ENCODE measurements at places on chromosomes 3 and 15.

- no peak for DNase-seq
Measured at GRCh38 chr3:4729061-4729973, 236.2 kb downstream of the ITPR1 start.

- no peak for DNase-seq
Measured at GRCh38 chr3:153666991-153667740, 454.0 kb upstream of the ARHGEF26 start.

DNA sequence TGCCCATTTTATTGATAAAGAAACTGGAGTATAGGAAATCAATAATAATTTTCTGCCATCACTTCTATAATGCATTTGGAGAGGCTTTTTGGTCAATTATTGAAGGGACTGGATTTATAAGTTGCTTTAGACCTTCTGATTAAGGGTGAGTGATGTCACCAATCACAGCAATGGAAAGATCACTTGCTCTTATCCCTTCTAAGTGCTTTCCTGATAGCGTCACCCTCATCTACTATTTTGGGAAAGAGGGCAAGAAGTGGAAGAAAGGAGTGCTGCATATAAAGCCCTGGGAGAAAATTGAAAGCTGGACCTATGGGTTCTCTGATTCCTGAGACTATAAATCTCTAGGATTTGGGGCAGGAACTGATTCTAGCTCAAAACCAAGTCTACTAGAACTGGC is 771.3 kb downstream of the AGBL1 start:
- no peak for DNase-seq

GRCh38 chr3:98048586-98048985 is 13.5 kb upstream of the GABRR3 start:
- no peak for DNase-seq

DNA sequence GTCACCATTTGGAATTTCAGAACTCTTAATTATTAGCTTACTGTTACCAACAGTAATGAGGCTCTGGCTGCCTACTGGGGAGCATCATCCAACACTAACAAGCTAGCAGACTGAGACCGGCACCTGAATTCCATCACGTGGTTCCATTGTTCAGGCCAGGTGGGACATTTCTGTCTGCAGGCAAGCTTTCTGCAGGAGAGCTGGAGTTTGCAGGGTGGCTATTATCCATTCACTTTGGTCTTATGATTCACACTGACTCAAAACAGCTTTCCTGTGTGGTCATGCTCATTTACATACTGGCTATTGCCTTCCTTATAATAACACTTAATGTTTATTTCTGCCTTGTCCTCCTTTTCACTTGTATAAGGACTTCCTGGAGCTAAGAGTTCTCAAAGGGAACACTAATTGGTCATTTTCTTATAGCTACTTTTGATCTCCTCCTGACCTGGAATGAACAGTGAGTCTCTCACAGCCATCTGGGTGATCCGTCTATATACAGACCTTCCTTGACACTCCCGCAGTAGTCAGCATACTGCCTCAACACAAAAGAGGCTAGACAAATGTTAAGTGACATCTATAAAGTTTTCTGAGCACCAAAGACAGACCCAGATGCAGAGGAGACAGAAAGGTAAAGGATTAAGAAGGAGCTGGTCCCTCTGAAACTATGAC is 695.4 kb downstream of the FHIT start:
- DNase-seq, result no peak

- no peak for DNase-seq
Measured at GRCh38 chr3:115194476-115194875, 47.4 kb upstream of the ZBTB20 start.

DNA sequence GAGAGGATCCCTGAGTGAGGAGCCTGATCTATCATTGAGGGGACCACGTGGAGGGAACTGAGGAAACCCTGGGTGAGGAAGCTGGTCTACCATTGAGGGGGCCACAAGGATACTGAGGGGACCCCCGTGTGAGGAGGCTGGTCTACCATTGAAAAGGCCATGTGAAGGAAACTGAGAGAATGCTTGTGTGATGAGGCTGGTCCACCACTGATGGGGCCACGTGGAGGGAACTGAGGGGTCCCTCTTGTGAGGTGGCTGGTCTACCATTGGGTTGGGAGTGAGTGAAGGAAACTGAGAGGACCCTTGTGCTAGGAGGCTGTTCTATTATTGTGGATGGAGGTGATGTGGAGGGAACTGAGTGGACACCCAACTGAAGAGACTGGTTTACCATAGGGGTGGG is 161.3 kb downstream of the FBLN2 start:
- no peak for DNase-seq

GRCh38 chr15:96171853-96172296 is 158.6 kb upstream of the NR2F2 start:
- DNase-seq, result no peak

GRCh38 chr3:74067296-74067695 is 442.6 kb upstream of the PDZRN3 start:
- no peak for DNase-seq

- peak; percentile 52 for DNase-seq
Measured at GRCh38 chr3:186330772-186331460, 31.1 kb downstream of the DGKG start.

DNA sequence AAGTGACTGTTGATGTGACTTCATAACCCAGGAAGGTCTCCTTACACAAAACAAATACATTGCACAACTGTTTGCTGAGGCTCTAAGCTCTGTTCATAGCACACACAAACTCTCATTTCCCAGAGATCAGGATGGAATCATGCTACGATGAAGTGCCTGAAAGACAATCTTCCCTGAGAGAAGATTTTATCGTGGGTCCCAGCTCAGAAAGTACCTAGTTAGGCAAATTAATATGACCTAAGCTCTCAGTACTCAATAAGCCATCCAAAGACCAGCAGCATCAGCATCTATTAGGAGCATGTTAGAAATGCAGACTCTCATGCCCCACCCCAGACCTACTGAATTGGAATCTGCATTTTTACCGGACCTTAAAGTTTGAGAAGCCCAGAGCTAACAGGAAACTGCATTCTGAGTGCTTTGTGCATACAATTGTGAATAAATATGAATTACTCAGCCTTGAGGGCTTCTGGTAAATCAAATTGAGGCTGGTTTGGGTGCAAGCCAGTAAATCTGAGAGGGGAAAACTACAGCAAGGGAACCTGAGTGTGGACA is 161.5 kb upstream of the C2CD4B start:
- no peak for DNase-seq

DNA sequence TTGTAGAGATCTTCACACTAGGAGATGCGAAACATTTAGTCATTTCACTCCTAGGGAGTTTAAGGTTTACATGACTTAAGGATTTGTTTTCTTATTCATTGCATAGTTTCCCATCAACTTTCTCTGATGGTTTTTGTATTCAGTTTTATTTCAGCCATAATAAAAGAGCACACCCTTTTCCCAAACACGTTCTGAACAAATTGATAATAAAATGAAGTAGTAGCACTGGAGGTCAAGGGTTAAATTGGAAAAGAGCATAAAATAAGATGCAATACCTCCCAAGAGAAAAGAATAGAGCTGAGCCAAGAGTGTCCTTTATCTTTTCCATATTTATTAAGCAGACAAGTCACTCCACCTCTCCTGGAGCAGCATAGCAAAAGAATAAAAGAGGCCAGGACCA is 104.9 kb downstream of the SYNPR start:
- no peak for DNase-seq

- DNase-seq, result no peak
Measured at GRCh38 chr15:81398910-81399551, 25.0 kb upstream of the TMC3 start.

GRCh38 chr3:183106635-183107034 is 7.3 kb upstream of the MCCC1 start:
- no peak for DNase-seq

GRCh38 chr15:29289173-29289572 is 19.6 kb upstream of the NSMCE3 start:
- DNase-seq, result no peak

GRCh38 chr15:40650479-40650878 is 44.5 kb upstream of the RAD51 start:
- DNase-seq, result no peak

DNA sequence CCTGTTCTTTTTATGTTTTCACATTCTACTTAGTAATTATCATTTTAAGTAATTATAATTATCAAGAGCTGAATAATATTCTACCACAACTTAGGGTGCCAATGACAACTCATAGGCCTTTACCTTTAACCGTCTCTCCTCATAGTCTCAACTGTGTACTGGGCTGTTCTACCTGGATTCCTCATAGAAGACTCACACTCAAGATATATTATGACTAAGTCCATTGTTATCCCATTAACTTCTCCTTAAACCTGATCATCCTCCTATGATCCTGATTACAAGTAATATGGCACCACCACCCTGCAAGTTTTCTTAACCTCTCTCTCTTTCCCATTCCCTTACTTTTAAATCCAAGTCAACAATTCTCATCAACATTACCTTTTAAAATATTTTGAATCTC is 285.9 kb upstream of the VEPH1 start:
- DNase-seq, result no peak

DNA sequence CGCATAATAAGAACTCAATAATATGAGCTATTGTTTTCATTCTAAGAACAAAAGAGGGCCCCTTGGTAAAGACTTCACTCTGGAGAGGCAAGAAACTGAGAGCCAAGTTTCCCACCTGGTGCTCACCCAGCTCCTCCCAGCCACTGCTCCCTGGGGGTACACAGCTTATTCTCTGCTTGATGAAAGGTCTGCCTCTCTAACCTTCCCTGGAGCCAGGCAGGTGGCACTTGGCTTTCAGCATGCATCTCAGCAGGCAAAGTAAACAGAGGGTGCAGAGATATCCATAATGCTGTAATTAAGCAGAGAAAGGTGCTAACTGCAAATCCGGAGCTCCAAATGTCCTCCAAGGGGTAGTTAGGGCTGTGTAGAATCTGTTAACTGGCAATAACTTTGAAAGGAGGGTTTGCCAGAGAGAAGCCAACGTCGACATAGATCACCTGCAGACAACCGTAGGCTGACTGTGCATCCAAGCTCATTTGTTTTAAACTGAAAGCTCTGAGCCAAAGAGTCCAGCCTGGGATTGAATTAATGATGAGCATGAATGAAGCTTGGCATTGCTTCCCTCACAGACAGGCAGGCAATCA is 159.6 kb upstream of the PROK2 start:
- DNase-seq, result no peak

DNA sequence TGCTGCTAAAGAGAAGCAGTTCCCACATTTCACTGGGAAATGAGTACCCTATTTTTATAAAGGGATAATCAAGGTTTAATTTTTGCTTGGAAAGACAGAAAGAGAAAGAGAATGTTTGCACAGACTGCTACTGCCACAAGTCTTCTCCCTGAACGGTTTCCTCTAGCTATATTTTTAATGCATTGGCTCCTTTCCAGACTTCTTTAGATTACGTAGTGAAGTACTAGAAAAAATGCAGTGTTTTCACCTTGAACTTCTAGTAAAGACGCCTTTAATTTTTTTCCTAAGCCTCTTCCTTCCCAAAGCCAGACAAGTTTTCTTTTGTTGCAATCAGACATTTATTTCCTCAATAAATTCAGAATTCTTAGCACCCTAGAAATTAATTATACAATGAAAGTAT is 248.3 kb upstream of the CCDC54 start:
- DNase-seq, result no peak

DNA sequence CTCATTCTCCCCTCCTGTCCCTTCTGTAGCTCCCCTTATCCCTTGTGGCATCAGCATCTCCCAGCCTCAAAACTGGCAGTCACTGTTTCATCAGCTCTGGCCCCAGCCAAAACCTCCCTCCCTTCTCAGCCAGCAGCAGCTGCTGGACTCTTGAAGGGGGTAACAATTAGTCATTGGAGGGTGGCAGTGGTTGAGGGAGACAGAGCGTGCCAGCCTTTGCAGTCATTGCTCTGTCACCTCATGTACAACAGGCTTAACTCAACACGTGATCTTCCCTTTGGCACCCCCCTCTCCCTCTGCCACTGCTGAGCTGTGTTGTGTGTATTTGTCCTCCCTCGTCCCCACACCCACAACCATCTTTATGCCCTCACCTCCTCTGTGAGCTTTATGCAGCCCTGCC is 28.2 kb downstream of the RBP2 start:
- DNase-seq, result no peak

GRCh38 chr15:64400583-64400982 is 12.9 kb downstream of the TRIP4 start:
- DNase-seq, result no peak

- DNase-seq, result no peak
Measured at GRCh38 chr3:37072892-37073291, 79.6 kb downstream of the MLH1 start.

DNA sequence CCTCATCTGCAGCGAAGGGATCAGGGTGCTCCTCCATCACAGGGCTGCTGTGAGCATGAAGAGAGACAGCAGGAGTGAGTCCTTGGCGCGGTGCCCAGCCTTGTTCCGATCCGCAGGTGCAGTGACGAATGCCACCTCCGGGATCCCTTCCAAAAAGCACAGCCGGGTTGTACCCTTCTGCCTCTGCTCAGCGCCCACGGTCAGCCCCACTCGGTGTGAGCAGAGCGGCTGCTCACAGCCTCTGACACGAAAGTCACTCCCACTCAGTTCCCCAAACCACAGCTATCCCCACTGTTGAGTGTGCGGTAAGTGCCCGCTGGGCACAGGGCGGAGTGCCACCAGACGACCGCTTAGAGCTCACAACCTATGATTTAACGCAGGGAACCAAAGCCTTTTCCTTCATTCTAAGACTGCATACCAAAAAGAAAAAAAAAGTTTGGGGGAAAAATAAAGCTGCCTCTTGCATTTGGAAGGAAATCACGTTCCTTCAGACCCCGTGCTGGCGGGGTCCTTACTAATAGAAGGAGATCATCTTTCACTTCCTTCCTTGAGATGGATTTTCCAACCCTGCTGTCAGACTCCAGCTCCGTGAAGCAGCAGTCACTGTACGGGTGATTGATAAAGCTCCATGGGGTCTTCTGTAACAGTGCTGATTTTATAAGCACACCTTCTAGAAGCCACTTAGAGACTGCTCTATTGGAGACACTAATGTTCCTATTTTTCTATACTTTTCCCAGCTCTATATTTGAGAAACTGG is 34.7 kb upstream of the TUBGCP5 start:
- DNase-seq, result no peak

GRCh38 chr3:105564546-105565288 is 198.0 kb downstream of the ALCAM start:
- DNase-seq, result no peak

DNA sequence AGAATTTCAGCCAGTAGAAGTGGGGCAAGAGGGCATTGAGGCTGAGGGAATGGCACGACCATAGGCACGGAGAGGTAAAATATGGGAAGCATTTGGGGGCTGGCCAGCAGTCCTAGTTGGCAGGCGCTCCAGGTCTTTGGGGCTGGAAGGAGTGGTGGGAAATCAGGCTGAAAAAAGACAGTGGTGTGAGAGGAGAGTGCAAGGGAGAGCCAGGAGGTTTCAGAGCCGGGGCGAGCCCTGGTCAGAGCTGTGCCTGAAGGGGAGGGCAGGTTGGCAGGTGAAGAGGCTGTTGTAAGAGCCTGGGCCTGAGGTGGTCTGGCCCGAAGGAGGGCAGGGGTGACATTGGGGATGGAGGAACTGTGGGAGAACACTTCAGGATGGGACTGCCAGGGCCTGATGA is 1.6 kb upstream of the IDH3A start:
- no peak for DNase-seq

DNA sequence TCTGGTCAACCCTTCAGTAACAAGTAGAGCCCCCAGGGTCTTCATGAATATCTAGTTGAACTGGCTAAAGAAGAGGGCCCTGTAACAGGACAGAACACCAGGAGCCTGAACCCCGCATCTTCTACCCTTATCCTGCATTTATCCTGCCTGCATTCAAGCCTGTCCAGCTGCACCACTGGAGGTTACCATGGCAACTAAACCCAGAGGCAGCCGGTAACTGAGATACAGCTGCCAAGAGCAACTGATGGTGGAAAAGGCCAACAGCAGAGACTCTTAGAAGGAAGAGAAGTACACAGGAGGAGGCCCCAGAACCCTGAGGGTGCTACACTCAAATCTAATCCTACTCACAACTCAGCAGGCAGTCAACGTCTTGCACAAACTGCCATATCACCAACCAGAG is 3.7 kb upstream of the PRKAR2A start:
- no peak for DNase-seq

Measured in GM13976 (cell line).